ENCODE measurements at places on chromosomes 5 and 9.

- DNase-seq, result no peak
Measured at GRCh38 chr5:158758675-158759074, 341.0 kb downstream of the EBF1 start.

DNA sequence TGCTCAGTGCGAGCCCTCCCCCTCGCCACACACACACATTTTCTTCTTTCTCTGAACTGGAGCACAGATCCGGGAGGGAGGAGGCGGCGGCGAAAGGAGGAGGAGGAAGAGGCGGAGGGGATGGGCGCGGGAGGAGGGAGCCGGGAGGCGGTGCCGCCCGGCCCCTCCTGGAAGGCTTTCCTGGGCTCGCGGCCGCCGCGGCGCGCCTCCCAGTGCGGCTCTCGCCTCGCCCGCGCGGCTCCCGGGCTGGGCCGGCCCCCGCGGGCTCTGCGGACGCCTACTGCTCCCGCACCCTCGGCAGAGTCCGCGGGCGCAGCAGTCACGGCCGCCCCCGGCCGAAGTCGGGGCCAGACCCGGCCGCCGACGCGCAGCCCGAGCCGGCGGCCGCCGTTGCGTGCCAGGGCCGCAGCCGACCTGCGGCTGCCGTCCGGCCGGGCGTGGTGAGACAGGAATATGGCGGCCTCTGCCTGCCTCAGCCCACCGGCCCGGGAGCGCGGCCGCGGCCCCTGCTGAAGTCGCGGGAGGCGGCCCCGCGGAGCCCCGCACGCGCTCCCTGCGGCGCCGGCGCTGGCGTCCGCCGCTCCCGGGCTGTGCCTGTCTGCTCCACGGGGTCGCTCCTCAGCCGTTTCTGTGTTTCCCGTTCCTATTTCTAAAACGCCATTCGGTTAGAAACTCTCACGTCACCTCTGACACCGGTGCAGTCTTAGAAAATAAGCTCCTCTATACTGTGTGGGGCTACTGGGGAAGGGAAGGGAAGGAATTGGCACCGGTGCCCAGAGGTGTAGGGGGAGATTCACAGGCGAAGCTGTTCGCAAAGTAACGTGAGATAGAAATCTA lies 500 bp upstream of the GNAQ start:
- peak; percentile 33 for DNase-seq

- DNase-seq, result no peak
Measured at GRCh38 chr5:10445352-10445751, 3.7 kb downstream of the ROPN1L start.

DNA sequence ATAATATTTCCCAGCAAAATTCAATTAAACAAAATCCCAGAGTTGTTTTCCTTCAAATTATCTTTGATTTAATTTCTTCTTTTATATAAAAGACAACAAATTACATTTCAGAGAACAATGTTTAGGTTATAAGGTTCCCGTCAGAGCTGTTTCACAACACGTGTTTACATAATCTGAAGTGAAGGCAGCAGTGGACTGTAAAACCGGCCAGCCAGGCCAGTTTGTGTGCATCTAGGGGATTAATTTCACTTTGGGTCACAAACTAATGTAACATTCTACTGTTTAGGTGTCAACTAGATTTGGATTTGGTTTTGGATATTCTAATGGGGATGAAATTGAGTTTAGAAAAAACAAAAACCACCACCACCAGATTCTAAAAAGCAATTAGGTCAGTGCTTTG lies 86.5 kb upstream of the PLPP1 start:
- no peak for DNase-seq

GRCh38 chr5:90558344-90559192 lies at the start of gene ADGRV1:
ADGRV1 (plus strand) TSS chr5:90558797; CDS start chr5:90558896, 99 bp downstream.
- no peak for DNase-seq

- DNase-seq, result no peak
Measured at GRCh38 chr5:9553561-9553960, 7.7 kb upstream of the SEMA5A start.

GRCh38 chr5:179379321-179379890 lies 34.1 kb upstream of the ADAMTS2 start:
- no peak for DNase-seq

GRCh38 chr5:142915813-142916424 lies 145.7 kb downstream of the ARHGAP26 start:
- DNase-seq, result no peak

DNA sequence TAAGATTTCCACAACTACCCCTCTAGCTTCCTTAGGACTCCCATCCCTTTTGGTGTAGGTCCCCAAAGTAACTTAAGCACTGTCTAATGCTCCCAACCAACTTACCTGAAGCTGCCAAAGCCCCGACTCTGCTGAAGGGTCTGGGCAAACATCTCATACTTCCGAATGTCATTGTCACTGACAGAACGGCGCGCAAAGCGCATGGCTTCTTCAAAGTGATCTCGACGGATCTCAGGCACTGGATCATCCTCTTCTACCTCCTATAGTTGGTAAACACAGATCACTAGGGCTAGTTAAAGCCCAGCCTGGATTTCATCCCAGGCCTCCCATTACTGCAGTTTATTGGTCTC lies 15.2 kb downstream of the VCP start:
- DNase-seq, result no peak

- DNase-seq, result no peak
Measured at GRCh38 chr9:517993-518392, 303.3 kb downstream of the DOCK8 start.

DNA sequence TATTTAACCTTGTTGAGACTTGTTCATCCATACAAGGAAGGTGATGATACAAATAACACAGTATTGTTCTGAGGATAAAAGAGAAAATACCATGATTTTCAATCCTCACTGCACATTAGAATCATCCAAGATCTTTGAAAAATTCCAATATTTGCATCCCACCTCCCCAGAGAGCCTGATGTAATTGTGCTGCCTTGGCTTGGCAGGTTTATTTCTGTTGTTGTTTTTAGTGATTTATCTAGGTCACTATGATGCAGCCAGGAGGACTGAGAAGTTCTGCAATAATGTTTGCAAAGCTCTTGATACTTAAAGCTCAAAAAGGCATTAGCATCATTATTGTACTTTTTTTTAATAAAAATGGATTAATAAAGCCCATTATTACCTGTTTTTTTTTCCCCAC lies 67.0 kb upstream of the NMUR2 start:
- no peak for DNase-seq

DNA sequence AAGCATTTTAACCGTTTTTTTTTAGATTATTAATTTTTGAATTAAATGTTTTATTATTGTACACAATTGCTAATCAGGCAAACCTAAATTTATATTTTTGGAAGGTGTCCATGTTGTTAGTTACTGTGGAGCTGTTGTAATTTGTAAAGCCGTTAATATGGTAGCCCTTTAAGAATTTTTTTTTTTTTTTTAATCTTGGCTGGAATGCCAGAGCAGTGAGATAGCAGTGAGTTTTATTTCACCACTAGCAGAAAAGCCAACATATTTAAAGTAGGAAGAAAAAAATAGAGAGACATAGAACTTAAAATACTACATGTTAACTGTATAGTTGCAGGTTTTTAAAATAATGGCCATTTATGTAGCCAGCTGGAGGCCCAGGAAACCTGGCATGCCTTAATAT lies 35.3 kb upstream of the RNF20 start:
- no peak for DNase-seq

DNA sequence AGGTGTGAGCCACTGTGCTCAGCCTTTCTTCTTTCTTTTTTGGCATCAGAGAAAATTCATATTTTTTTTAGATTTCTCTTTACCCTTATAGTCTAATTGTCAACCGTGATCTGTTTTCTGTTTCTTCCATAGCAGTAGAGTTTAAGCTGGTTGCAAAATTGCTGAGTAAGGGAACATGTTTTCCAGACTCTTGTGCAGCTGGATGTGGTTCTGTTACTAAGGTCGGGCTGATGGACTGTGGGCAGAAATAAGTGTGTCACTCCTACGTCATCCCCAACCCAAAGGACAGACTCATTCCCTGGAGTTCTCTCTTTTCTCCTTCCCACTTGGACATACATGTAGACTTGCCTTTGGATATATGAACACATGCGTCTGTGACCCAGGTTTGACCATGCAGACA lies 64.1 kb upstream of the GOLM1 start:
- no peak for DNase-seq

GRCh38 chr9:129485145-129485774 lies 135.6 kb downstream of the C9orf50 start:
- no peak for DNase-seq

DNA sequence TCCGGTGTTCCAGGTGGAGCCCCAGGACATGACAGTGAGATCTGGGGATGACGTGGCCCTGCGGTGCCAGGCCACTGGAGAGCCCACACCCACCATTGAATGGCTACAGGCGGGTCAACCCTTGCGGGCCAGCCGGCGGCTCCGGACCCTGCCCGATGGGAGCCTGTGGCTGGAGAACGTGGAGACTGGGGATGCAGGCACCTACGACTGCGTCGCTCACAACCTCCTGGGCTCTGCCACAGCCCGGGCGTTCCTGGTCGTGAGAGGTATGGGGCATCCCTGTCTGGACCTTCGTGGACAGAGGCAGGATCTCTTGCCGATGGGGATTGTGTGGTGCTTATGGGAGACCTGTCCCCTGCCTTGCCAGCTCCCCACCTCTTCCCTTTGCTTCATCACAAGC lies 26.0 kb upstream of the ASS1 start:
- DNase-seq, result no peak

DNA sequence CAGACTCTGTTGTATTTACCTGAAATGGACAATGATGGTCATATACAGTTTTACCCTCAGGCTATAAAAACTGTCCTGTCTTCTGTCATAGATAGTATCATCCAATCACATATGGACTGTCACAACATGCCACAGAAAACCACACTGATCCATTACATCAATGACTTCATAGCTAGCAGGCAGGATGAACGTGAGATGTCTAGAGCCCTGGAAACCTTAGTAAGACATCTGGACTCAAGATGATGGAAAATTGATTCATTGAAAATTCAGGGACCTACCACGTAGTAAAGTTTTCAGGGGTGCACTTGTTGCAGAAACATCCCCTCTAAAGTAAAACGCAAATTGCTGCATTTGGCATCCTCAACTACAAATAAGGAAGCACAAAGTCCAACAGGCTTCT lies 284.4 kb upstream of the RGMB start:
- DNase-seq, result no peak

GRCh38 chr9:86637515-86637914 lies 283.3 kb upstream of the TUT7 start:
- DNase-seq, result no peak

GRCh38 chr9:121651295-121652020 lies at the start of gene DAB2IP:
DAB2IP (plus strand) TSS chr9:121651634; CDS start chr9:121651776, 142 bp downstream.
- DNase-seq, result no peak

- DNase-seq, result no peak
Measured at GRCh38 chr5:97377582-97377981, 194.5 kb upstream of the RIOK2 start.

- DNase-seq, result no peak
Measured at GRCh38 chr9:99515093-99515492, 293.0 kb downstream of the SEC61B start.

GRCh38 chr5:61184708-61185107 lies 22.4 kb upstream of the SMIM15 start:
- no peak for DNase-seq

DNA sequence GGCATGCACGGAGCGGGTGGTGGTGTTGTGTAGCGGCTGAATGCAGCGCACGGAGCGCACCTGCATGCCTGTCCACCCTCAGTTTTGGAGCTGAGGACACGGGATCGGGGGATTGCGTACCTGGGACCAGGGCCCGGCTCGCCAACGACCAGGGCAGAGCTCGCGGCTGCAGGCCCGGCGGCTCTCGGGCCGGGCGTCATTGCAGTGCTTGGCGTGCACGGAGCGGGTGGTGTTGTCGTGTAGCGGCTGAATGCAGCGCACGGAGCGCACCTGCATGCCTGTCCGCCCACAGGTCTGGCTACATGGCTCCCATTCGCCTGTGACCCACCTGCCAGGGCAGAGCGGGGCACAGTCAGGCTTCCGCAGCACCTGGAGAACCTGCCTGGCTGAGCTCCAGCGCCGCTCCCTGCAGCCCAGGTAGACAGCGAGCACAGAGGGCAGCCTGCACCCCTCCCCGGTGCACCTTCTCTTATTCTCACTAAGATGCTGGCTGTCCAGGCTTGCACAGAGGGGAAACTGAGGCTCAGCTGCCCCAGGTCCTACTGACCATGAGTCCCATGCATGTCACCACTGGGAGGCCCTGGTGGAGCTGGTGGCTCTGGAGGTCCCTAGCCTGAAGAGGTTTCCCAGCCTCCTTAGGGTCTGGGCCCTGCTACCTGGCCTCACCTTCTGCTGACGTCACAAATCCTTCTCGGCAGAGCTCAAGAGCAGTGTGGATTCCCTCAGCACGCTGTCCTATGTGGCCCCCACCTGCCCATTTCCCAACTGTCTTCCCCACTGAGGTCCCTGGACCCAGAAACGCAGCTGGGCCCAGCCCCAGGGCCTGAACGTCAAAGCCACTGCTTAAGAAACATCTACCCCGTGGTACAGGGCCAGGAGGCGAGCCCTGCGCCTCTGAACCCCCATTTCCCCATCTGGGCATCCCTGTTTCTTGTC lies 64.9 kb downstream of the ZNF354C start:
- DNase-seq, result no peak

DNA sequence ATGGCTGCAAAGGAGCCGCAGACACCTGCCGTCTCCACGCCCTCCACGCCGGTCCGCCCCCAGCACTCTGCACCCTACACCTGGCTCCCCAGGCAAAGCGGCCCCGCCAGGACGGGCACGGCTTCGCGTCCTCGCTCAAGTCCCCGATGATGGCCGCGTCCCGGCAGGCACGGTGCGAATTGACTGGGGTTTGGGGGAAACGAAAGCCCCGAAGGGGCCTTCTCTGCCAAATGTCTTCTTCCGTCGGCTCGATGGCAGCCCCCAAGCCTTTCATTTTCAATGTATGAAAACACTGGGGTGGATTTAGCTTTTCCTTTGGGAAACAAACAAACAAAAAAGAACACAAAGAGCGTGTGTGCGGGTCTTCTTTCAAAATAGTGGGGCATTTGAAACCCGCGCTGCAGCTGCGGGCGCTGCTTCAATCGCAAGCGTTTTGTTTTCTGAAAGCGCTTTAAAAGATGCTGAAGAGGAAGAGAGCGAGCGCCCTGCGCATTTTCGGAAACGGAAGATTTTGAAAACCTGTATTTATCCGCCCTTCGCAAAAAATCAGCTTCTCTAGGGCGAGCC lies 160.0 kb downstream of the RMI1 start:
- DNase-seq, result no peak

DNA sequence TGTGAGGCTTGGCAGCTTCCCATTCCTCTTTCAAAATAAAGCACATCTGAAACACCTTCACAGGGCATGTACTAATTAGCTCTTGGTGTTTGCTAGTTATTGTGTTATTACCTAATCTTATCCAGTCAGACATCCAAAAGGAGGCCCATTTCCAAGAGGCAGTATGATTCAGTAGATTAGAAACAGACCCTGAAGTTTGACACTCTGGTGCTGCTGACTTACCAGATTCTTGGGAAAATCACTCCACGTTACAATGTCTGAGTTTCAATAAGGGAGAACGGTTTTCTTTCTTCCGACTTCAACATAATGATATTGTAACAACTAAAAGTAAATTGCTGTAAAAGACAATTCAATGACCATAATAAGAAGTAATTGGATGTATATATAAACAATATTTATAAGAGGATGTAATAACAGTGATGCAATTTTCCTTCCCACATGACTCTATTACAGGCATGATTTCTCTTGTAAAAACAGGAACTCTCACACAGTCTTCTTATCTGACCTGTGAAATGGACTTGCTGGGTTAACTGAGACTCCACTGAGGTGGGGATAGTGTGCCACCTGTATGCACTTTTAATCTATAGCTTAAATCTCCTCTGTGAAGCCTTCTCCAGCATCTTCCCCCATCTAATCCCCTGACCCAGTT lies 181.3 kb upstream of the ELL2 start:
- DNase-seq, result no peak

Data from activated CD8-positive, alpha-beta memory T cell treated with anti-CD3 and anti-CD28 coated beads for 48 hours (primary cell).